ENCODE measurements at places on chromosomes 11 and 22.

- DNase-seq: no peak
Measured at GRCh38 chr11:72704783-72705265, 30.6 kb upstream of the PDE2A start.

- DNase-seq: no peak
Measured at GRCh38 chr22:47250995-47251765, 488.7 kb downstream of the TBC1D22A start.

DNA sequence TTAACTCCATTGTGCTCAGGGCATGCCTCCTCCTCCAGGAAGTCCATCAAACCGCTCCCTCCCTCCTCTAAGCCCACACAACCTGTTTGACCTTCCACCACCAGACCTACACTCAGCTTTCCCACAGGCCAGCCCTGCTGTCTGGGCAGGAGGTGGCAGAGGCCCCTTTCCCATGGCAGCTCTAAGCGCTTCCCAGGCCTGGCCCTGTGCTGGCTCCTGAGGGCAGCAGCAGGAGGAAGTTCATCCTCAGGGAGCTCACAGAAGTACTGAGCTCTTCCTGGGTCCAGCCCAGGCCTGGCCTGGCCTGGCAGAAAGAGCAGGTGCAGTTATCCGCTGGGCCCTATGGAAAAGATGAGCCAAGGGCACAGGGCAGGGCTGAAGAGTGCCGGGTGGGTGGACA is 31.4 kb downstream of the ARAP1 start:
- DNase-seq: no peak

GRCh38 chr11:69301455-69302401 is 7.8 kb downstream of the MYEOV start:
- no peak for DNase-seq
